ENCODE measurements at places on chromosomes 3 and 15.

GRCh38 chr15:91412138-91412928, 312.3 kb downstream of the SV2B start:
- DNase-seq = no peak

DNA sequence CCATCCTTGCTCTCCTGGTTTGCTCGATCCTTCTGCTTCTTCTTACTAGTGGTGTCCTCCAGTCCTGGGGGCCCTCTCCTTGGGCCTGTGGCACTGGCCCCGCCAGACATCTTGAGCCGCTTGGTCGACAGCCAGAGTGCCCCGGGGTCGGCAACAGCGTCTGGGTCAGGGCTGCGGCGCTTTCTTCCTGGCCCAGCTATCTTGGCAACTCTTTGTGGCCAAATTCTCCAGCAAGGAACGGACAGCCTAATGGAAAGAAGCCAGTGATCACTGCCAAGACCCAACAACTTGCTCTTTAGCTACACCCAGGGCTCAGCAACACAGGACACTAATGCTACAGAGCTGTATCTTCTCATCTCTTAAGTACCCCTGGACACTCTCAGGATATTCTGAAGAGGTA, 1.6 kb downstream of the USP19 start:
- DNase-seq = no peak

DNA sequence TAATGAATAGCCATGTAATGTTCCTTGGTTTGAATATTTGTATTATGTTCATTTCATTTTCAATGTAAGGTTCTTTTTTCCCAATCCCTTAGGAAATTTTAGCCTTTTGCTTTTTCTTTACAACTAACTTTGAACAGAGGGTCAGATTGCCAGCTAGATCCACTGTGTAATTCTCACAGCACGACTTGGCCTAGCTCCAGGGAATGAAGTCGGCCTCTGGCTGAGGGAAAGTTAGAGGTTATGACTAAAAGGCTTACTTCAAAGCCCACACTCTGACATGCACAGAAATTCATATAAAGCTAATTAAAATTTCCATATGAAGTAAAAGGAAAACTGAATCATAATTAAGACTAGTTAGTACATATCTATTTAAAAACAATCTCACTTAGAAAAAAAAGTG, 38.7 kb downstream of the ROBO1 start:
- no peak for DNase-seq

DNA sequence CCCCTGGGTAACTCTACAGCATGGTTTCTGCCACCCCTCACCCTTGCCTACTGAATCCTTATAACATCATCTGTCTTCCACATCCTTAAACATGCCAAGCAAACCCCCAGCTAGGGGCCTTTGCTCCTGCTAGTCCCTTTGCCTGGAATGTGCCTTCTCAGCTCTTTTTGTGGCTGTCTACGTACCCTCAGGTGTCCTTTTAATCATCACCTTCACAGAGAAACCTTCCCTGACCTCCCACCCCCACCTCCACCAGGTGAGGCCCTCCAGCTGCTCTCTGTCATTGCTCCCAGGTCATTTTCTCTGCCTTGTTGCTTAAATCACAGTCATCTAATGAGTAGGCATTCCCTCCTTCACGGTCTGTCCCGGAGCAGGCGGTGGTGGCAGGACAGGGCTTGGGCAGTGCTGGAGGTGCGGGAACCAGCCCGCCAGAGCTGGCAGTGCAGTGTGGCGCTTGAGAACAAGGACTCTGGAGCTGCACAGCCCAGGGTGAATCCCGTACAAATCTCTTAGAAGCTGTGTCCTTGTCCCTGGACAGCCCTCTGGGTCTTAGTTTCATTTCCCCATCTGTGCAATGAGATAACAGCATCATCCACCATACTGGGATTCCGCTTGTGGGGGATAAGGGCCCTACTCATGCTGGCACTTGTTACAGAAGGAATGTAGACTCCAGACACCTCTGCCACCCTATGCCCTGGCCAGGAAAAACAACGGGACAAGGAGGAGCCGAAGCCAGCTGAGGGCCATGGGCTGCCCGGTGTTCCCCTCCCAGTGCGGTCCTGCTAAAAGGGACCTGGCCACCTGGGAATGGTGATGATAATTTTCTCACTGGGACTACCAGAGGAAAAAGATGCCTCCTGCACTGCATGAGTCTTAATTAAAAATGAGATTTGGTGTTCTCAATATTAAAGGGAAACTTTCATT, 52.1 kb upstream of the IQSEC1 start:
- DNase-seq = no peak

- no peak for DNase-seq
These were observed 17.0 kb upstream of the PCSK6 start for GRCh38 chr15:101506491-101506890.

- no peak for DNase-seq
These were observed 972.8 kb downstream of the PLOD2 start for GRCh38 chr3:145188079-145188770.

- DNase-seq = no peak
These were observed 421.7 kb downstream of the MCTP2 start for GRCh38 chr15:94653071-94653470.

GRCh38 chr3:152477422-152477821, 208.7 kb downstream of the MBNL1 start:
- no peak for DNase-seq

DNA sequence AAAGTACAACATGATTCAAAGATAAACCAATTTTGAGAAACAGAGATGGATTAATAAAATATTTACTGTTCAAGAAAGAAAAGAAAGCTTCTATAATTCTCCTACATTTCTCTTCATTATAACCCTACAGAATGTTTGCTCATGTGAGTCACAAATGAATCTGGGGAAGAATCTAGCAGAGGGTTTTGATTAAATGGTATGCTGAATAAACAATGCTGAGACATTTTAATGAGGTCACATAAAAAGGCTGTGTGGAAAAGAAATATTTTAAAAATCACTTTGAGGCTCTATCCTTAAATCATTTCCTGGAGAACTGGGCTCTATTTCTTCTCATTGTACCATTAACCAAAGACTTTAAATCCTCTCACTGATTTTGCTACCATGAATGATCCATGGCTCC, 727.7 kb downstream of the NTRK3 start:
- DNase-seq = no peak

DNA sequence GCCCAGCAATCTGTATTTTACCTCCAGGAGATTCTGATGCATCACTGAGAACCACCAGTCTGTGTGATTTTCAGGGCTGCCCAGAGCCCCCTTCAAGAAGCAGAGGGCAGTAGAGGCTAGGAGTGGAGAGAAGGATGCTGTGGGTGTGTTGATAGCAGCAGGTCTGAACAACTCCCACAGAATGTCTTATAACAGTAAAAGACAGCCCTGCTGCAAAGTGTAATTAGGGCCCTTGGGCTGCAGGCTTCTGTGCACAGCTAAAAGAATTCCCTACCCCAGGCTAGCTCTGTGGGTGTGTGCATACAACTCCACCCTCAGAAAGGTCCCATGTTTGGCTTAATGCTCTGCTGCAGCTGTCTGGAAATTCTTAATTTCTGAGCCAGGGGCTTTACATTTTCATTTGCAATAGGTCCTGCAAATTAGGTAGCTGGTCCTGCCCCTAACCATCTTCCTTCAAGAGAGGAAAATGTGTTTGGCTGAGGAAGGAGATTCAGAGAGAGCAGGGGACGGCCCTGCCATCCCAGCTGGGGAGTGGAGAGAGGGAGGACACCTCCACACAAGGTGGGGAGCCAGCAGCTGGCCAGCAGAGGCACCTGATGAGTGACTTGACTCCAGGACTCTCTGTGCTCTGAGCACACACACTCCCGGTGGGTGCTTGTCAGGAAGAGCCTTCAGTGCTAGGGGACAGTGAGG, 43.2 kb upstream of the RAB6B start:
- DNase-seq = no peak

DNA sequence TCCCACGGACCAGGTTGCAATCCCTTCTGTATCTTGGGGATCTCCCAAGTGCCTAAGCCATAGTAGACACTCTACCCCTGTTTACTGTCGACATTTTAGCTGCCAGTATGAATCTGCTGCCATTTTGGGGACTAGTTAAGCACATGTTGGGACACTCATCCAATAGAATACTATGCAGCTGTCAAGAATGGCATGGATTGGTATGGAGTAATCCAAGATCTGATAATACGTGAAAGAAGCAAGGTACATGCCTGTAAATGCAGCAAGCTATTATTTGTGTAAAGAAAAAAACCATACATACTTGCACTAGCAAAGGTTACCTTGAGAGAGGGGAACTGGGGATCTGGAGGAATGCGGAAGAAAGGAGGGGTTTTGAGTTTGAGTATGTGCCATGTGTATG, 129.3 kb downstream of the SMAD6 start:
- no peak for DNase-seq

- DNase-seq = no peak
These were observed 150.7 kb downstream of the FOXB1 start for GRCh38 chr15:60154764-60155325.

DNA sequence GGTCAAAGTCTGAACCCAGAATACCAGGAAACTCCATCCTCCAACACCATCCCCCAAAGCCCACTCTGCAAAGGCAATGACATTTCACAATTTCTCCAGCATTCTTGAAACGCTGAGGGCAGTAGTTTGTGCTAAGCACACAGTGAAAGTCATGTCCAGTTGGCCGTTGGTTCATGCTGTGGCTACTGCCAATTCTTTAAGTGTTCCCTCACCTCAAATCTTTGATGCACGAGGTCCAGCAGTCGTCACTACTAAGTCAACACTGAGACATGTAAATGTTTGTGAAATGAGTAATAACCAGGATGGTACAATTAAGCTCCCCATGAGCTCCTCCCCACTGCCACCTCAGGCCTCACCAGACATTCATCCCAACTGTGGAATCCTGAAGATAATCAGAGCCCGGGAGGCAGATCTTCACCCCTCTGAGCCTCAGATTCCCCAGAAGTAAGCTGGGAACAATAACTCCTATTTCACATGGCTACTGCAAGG, 7.0 kb downstream of the SUCLG2 start:
- no peak for DNase-seq

- DNase-seq = no peak
These were observed 79.5 kb upstream of the POMGNT2 start for GRCh38 chr3:43185274-43185982.

DNA sequence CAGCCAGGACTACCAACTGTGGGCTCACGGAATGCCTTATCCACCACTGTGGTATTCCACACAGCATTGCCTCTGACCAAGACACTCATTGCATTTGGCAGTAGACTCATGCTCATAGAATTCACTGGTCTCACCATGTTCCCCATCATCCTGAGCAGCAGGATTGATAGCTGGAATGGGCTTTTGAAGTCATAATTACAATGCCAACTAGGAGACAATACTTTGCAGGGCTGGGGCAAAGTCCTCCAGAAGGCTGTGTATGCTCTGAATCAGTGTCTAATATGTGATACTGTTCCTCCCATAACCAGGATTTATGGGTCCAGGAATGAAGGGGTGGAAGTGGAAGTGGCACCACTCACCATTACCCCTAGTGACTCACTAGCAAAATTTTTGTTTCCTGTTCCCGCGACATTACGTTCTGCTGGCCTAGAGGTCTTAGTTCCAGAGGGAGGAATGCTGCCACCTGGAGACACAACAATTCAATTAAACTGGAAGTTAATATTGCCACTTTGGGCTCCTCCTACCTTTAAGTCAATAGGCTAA, 58.6 kb upstream of the CCDC80 start:
- no peak for DNase-seq

GRCh38 chr15:68126396-68126795, 72.3 kb downstream of the PIAS1 start:
- no peak for DNase-seq

DNA sequence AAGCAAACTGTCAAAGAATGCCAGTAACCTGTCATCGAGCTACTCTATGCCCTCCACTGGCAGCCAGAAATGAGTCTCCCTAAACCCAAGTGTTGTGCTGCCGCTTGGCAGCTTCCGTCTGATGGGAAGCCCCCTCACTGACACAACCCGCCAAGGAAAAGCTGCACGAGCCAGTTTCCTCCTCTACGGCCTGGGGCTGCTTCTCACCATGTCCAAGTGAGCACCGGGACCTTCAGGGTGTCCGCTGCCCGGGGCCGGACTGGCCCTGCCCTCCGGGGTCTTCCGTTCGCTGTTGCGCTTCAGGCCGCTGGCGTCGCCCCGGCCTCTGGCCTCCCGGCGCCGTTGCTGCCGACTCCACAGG, 490 bp downstream of the TOMM70 start:
- peak; percentile 56 for DNase-seq

DNA sequence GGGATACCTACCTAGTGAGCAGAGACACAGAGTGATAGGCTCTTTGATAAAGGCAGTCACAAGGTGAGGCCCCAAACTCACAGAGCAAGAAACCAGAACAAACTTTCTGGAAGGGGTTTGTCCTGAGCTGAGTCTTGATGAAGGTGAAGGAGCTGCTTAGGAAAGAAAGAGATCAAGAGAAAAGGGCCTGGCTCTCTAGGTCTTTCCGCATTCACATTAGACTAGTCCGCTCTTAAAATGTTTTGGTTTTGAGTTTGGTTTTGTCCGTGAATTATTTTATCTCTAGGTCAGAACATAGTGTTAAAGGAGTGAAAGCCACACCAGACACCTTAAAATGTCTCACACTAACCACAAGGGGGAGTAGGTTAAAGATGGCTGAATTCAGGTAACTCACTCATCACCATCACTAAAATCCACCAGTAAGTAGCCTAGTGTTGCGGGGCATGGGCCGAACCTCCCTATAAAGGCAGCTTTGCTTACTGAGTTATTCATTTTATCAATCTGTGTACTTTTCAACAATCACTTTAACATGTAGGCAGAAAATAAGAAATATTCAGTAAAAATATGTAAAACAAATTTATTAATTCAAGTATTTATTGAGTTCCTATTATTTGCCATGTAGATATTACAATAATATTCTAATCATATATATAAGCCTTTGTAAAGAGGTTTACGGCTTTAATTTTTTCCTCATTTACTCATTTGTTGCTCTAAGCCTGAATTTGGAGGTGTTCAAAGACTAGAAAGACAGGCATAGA, 121.5 kb upstream of the TSC22D2 start:
- DNase-seq = peak; percentile 59

DNA sequence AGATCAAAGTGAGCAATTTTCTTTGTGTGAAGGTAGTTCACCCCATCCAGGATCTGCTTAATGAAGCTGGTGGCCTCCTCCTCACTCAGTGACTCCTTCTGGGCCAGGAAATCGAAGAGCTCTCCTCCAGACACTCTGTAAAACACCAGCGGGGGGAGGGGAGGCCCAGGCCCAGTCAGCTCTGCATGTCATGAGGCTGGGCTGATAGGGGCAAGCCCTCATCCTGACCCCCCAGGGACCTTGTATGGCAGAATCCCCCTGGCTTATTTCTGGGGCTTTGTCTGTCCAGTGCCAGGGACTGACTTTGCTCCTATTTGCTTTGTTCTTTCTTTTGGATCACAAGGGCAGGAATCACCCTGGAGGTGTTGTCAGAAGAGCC, 74.9 kb downstream of the DAPK2 start:
- DNase-seq = peak; percentile 42
